ENCODE measurements at places on chromosomes 3 and 15.

DNA sequence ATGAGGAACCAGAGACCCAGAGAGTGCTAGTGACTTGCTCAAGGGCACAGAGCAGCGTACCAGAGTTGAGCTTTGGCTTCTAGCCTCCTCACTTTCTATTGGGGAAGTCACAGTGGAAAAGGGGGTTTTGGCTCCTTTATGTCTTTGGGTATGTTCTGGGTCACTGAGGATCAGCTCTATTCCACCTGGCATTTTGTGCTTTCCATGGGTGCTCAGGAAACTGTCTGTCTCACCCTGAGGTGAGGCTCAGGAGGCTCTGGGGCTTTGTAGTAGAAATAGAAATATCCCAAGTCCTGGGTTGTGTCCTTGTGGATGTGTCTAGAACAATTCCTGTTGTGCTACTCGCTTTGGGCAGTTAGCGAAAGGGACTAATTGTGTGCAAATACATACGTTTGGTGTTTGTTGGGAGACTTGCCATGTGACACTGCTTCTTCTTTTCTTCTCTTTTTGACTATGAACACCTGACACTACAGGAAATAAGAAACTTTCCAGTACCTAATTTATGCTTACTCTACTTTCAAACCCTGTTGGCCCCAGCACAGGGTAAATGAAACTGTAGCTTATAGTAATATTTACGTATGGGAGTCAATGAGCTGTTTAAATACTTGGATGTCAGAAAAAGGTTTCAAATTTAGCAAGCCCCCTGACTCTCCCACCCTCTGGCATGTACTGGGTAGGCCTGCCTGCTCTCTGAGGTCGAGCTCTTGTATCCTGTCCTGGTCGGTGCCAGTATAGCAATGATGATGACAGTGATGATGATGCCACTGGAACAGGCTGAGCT is 35.6 kb downstream of the SMAD3 start:
- DNase-seq, result no peak

- no peak for DNase-seq
Observed at GRCh38 chr3:37098884-37099283, 75.5 kb downstream of the LRRFIP2 start.

- no peak for DNase-seq
Observed at GRCh38 chr3:77489216-77489615, 449.3 kb downstream of the ROBO2 start.

GRCh38 chr15:86677278-86677677 is 597.6 kb downstream of the AGBL1 start:
- no peak for DNase-seq

DNA sequence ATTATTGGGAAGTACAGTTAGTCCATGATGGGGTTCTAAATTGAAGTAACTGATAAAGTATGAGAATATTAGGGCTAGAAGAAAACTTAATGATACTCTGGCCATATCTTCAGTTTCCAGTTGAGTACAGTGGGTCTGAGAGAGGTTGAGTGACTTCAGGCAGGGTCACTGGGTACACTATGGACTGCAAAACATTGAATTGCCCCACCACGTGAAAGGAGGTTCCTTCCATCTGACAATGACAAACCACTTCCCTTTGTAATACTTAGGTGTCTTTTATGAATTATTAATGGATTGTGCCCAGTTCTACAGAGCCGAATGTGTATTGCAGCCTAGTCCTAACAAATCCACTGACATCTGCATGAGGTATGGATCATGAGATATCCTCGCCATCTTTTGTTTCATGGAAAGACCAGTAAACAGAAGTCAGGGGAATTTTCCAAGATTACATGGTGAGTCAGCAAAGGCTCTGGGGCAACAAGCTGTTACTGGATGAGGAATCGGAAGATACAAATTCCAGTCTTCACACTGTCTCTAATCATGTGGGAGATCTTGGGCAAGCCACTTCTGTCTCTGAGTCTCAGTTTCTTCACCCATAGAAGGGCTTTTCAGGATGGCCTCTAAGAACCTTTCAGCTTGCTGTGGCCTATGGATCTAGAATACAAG is 66.5 kb upstream of the BCL6 start:
- DNase-seq, result no peak

DNA sequence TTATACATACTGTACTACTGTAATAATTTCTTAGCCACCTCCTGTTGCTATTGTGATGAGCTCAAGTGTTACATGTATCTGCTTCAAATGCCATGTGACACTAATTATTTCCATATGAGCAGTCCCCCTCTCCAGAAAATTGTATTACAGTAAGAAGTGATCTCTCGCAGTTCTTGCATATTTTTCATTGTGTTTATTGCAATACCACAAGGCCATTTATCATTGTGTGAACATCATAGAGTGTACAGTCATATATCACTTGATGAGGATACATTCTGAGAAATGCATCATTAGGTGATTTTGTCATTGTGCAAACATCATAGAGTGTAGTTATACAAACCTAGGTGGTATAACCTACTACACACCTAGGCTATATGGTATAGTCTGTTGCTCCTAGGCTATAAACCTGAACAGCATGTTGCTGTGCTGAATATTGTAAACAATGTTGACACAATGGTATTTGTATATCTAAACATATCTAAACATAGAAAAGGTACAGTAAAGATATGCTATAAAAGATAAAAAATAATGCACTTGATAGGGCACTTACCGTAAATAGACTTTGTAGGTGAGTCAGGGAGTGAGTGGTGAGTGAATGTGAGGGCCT is 189.6 kb upstream of the MLF1 start:
- no peak for DNase-seq
